Fibroblast of upper back skin (primary cell): ENCODE measurements at places on chromosomes 7 and 10.
A peak's percentile ranks its signal among the peaks of the same experiment; 100 is the strongest.

DNA sequence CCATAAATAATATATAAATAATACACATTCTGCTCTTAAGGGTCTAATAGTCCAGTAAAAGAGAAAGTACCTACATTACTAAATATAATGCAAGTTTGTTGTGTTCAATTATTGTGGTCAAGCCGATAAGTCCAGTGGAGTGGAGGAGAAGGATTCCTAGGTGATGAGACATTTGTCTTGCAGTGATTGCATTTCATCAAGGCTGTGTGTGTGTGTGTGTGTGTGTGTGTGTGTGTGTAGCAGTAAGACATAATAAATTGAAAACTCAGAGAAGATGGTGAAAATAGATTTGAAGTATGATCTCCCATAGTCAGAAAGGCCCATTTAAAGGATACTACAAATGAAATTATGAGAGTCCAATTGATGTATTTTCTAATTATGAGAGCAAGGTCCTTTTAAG, 192.5 kb upstream of the SEMA3C start:
- DNase-seq = peak; percentile 96

GRCh38 chr10:635088-635861, 54.2 kb downstream of the DIP2C start:
- no peak for DNase-seq

DNA sequence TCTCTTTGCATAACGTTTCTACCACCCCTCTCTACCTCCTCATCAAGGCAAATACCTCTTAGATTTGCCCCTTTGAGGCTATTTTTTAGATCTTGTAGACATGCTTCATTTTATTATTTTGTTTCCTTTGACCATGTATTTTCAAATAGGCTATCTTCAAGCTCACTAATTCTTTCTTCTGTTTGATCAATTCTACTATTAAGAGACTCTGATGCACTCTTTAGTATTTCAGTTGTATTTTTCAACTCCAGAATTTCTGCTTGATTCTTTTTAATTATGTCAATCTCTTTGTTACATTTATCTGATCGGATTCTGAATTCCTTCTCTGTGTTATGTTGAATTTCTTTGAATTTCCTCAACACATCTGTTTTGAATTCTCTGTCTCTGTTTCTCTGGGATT, 82.8 kb downstream of the BBS9 start:
- no peak for DNase-seq

GRCh38 chr10:2130705-2131305, 393.5 kb upstream of the ADARB2 start:
- no peak for DNase-seq

DNA sequence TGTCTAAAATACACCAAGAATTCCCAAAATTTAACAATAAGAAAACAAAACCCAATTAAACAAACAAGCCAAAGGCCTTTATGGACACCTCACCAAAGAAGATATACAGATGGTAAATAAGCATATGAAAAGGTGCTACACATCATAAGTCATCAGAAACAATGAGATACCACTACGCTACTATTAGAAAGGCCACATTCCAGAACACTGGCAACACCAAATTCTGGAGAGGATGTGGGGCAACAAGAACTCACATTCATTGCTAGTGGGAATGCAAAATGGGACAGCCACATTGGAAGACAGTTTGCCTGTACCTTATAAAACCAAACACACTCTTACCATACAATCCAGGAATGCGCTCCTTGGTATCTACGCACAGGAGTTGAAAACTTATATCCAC, 291.4 kb downstream of the TNS3 start:
- DNase-seq = no peak

DNA sequence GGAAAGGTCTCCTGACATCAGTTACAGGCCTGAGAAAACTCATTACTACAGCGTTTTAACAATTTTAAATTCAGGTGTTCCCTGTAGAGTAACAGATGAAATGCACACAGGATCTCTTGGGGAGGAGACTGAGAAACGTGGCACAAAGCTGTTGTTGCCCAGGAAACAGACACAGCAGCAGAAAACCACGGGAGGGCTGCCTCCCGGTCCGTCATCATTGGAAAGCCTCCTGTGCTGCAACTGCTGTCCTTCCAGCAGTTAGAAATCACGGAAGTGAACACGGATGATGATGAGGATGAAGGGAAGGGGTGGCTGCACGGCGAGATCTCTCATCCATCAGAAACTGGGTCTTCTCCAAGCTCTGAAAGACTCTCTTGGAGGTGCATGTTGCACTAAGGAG, 94.6 kb upstream of the RNF32 start:
- no peak for DNase-seq

DNA sequence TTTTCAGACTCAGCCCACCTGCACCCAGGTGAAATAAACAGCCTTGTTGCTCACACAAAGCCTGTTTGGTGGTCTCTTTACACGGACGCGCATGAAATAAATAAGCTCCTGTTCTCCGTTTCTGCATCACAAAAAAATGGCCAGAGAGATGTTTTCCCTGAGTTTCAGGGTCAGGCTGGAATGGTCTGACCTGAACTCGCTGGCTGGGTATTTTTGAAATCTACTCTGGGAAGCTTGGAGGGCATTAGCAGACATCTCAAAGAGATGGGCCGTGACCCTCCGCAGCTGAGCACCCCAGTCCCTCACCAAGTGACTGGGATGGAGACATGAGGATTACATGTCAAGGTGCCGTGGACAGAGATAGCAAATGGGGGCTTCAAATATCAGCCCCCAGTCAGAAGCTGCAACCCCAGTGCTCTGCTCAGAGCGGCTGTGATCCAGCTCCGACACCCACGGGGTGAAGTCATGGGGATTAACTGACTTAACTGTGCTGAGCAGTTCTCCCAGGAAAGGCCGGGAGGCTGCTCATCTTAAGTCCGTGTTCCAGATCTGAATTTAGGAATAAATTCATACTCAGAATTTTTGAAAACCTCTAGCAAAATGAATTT, 22.3 kb downstream of the CALML5 start:
- DNase-seq = no peak
